ENCODE measurements at places on chromosomes 13 and 19. TPM values are rescaled to one million over a fixed set of nuclear protein-coding genes. Genes with fewer than 3 reads are reported as not detected.

TMEM145 gene
- total RNA-seq: not detected

ZSCAN1 gene
- total RNA-seq: not detected

NANOS2 gene
- total RNA-seq: not detected

SPIB gene
- total RNA-seq: 0.12 TPM

ZNF628 gene
- 7.1 TPM for total RNA-seq

HRC gene
- 1.8 TPM for total RNA-seq

ATCAY gene
- total RNA-seq: not detected

AMH gene
- 1.9 TPM for total RNA-seq

SHC2 gene
- 24.0 TPM for total RNA-seq

ZNF626 gene
- 14.0 TPM for total RNA-seq

CATSPERD gene
- 6.4 TPM for total RNA-seq

- H3K36me3 ChIP-seq: no peaks in the 10 kb centered on the region
- H3K27me3 ChIP-seq: no peaks in the 10 kb centered on the region
- no peak overlapping the region for H3K27ac ChIP-seq
Observed at GRCh38 chr19:45117167-45117594, 24.2 kb downstream of the PPP1R37 start.

DNA sequence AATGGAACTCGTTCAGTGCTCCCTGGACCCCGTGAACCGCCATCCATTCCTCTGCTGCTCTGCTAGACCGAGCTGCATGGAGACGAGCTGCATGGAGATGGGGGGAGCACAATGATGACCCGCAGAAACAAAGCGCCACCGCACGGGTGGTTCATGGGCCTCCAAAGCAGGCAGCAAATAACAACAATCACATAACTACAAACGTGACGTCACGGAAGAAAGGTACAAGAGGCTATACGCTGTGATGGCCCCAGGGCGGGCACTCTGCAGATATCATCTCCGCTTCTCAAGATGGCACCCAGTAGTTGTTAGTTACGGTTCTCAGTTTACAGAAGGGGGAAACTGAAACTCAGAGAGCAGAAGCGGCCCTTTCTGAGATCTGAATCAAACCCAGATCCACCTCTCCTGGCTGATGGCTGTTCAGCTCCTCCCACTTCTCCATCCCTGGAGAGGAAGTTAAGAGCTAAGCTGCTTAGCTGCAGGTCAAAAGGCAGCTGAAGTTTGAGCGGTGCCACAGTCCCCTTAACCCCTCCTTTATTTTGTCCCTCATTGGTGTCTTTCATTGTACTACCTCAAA, 1.7 kb downstream of the ATP13A1 start:
- no peaks in the 10 kb centered on the region for H3K27me3 ChIP-seq
- H3K4me3 ChIP-seq: peak overlapping the region; percentile 99
- H3K4me1 ChIP-seq: peaks cover 24% of the 10 kb centered on the region
- H3K27ac ChIP-seq: peak overlapping the region; percentile 96
- DNase-seq: peak; percentile 48
- H3K36me3 ChIP-seq: peaks cover 36% of the 10 kb centered on the region

DNA sequence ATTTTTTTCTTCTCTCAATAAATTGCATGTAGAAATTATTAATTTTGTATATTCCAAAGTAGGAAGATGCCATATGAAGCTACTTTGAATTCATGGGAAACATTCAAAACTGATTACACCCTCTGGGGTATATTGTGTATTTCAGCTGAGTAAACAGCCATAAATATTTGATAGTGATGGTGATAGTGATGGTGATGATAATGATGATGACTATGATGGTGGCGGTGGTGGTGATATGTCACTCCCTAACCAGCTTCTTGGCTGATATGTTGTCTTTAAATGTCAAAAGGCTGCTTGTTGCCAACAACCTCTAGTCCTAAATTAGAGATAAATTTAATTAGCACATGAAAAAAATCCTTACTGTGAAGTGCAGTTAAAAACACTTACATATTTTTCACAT, 102.0 kb downstream of the LRCH1 start:
- no peak for DNase-seq
- H3K27me3 ChIP-seq: no peaks in the 10 kb centered on the region
- H3K36me3 ChIP-seq: no peaks in the 10 kb centered on the region
- H3K4me3 ChIP-seq: no peak overlapping the region
- H3K27ac ChIP-seq: peak overlapping the region; percentile 58
- peaks cover 29% of the 10 kb centered on the region for H3K4me1 ChIP-seq

DNA sequence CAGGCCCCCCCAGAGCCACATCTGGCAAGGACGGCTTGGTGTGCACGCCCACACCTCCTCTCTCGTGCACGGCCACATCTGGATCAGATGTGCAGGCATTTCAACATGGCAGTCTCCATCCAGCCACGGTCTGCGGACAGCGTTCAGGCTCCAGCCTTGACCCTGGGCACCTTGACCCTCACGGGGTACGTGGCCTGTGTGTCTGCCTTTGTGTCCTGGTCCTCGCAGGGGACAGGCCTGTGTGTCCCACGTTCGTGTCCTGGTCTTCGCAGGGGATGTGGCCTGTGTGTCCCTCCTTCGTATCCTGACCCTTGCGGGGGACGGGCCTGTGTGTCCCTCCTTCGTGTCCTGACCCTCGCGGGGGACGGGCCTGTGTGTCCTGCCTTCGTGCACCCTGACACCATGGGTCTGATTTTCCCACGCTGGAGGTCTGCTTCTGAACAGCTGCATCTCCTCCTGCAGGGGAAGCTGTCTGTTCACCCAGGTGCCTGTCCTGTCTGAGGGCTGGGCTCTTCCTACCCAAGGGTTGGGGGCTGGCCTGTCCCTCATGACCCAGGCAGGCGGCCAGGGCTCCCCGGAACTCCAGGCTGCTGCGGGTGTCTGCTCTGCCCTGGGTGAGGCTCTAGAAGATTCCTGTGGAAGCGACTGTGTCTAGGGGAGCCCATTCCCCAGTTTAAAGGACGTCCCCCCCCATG, 25.3 kb downstream of the RASA3 start:
- no peak overlapping the region for H3K4me3 ChIP-seq
- no peak overlapping the region for H3K27ac ChIP-seq
- peaks cover 38% of the 10 kb centered on the region for H3K4me1 ChIP-seq
- no peaks in the 10 kb centered on the region for H3K27me3 ChIP-seq
- peak; percentile 41 for DNase-seq

DNA sequence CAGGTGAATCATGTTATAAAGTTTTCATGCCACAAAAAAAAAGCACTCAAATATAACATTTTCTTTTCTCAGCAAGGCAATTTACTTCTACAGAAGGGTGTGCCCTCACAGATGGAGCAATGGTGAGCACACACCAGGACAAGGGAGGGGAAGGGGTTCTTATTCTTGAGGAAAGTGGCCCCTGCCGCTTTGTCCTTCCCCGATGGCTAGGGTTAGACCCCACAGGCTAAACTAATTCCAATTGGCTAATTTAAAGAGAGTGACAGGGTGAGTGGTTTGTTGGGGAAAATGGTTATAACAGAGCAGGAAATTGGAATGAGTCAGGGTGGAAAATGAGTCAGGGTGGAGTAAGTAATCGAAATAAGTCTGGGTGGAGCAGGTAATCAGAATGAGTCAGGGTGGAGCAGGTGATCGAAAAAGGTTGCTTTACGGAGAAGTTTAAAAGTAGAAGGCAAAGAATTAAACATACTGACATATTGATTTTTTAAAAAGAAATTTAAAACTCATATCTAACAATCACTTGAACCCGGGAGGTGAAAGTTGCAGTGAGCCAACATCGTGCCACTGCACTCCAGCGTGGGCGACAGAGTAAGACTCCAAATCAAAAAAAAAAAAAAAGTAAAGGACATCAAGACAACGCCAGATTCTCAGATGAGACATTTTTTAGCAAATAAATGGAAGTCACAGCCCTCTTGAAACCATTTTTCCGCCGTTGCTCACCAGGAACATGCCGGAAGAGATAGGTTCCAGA, 813 bp downstream of the ZNF562 start:
- peaks cover 6% of the 10 kb centered on the region for H3K4me1 ChIP-seq
- H3K27me3 ChIP-seq: no peaks in the 10 kb centered on the region
- H3K36me3 ChIP-seq: no peaks in the 10 kb centered on the region

- H3K27ac ChIP-seq: no peak overlapping the region
- DNase-seq: no peak
- H3K36me3 ChIP-seq: no peaks in the 10 kb centered on the region
- peaks cover 17% of the 10 kb centered on the region for H3K4me1 ChIP-seq
- no peak overlapping the region for H3K4me3 ChIP-seq
- peaks cover 28% of the 10 kb centered on the region for H3K27me3 ChIP-seq
Observed at GRCh38 chr19:15471639-15472101, 7.3 kb upstream of the RASAL3 start.

- peaks cover 55% of the 10 kb centered on the region for H3K4me1 ChIP-seq
- no peak for DNase-seq
- no peak overlapping the region for H3K4me3 ChIP-seq
- H3K27me3 ChIP-seq: no peaks in the 10 kb centered on the region
Observed at GRCh38 chr13:40617801-40618356, 48.6 kb downstream of the FOXO1 start.

- H3K4me3 ChIP-seq: no peak overlapping the region
- no peak overlapping the region for H3K27ac ChIP-seq
- H3K36me3 ChIP-seq: no peaks in the 10 kb centered on the region
- DNase-seq: no peak
Observed at GRCh38 chr13:34458756-34459715, 483.0 kb upstream of the NBEA start.

DNA sequence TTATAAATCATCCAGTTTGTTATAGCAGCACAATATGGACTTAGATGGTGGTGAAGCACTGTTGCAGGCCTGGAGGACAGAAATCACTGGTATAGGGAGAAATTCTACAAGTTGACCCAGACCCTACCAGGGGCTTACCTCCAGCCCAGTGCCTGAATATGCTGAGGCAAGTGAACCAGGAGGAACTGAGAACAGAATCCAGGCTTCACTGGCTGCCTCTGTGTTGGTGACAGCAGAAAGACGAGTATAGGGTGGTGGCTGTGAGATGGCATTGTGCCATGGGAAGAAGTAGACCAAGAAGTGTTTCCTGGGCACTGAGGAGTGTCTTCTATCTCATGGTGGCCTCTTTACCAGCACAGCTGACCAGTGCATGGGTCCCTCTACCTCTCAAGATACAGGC, 15.9 kb upstream of the EID2 start:
- H3K36me3 ChIP-seq: no peaks in the 10 kb centered on the region
- no peak overlapping the region for H3K27ac ChIP-seq
- H3K4me3 ChIP-seq: no peak overlapping the region
- H3K4me1 ChIP-seq: peaks cover 22% of the 10 kb centered on the region
- no peaks in the 10 kb centered on the region for H3K27me3 ChIP-seq
- DNase-seq: no peak

DNA sequence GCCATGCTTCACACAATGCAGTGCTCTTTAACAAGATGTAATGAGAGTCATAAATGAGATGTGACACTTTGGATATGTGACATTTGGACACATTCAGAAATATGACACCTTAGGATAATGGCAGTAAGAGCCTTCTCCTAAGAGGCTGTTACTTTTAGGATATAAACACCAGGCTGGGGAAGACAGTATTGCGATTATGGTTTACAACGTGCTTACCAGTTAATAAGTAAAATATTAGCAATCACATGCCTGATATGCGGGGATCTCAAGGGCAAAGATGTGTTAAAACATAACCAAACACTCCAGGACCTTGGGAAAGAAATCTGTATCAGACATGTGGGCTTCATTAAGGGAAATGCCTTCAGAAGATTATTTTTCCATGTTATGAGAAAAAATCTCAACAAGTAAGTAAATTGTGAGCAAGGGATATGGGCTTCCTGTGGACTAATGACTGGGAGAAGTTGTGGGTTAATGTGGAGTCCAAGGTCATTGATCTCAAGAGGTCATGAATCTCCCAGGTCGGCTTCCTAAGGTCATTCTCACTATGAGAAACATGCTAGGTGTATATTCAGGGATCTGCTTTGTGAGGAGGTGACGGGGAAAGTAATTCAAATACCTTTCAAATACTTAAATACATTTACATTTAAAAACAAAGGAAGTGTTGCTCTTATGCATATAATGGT, 105.3 kb downstream of the STARD13 start:
- no peaks in the 10 kb centered on the region for H3K36me3 ChIP-seq
- H3K4me1 ChIP-seq: peaks cover 12% of the 10 kb centered on the region
- no peak for DNase-seq
- H3K27ac ChIP-seq: no peak overlapping the region
- no peak overlapping the region for H3K4me3 ChIP-seq

- no peak overlapping the region for H3K27ac ChIP-seq
- no peaks in the 10 kb centered on the region for H3K4me1 ChIP-seq
- H3K4me3 ChIP-seq: no peak overlapping the region
- no peak for DNase-seq
- H3K36me3 ChIP-seq: no peaks in the 10 kb centered on the region
Observed at GRCh38 chr19:14758816-14759215, 19.5 kb downstream of the ADGRE2 start.

- no peaks in the 10 kb centered on the region for H3K4me1 ChIP-seq
- DNase-seq: no peak
- H3K4me3 ChIP-seq: no peak overlapping the region
- no peak overlapping the region for H3K27ac ChIP-seq
- no peaks in the 10 kb centered on the region for H3K27me3 ChIP-seq
Observed at GRCh38 chr13:96474181-96474557, 384.3 kb downstream of the HS6ST3 start.

- no peak overlapping the region for H3K27ac ChIP-seq
- DNase-seq: peak; percentile 20
Observed at GRCh38 chr19:16036397-16036925, 39.8 kb upstream of the TPM4 start.

- DNase-seq: no peak
- H3K27ac ChIP-seq: peak overlapping the region; percentile 81
- peaks cover 8% of the 10 kb centered on the region for H3K27me3 ChIP-seq
- H3K4me3 ChIP-seq: peak overlapping the region; percentile 67
- peaks cover 17% of the 10 kb centered on the region for H3K4me1 ChIP-seq
- no peaks in the 10 kb centered on the region for H3K36me3 ChIP-seq
Observed at GRCh38 chr19:48739404-48740163, 826 bp downstream of the RASIP1 start.

GRCh38 chr13:28630869-28631268, 28.1 kb upstream of the POMP start:
- H3K27me3 ChIP-seq: no peaks in the 10 kb centered on the region
- no peak overlapping the region for H3K4me3 ChIP-seq
- no peak overlapping the region for H3K27ac ChIP-seq
- H3K36me3 ChIP-seq: no peaks in the 10 kb centered on the region

DNA sequence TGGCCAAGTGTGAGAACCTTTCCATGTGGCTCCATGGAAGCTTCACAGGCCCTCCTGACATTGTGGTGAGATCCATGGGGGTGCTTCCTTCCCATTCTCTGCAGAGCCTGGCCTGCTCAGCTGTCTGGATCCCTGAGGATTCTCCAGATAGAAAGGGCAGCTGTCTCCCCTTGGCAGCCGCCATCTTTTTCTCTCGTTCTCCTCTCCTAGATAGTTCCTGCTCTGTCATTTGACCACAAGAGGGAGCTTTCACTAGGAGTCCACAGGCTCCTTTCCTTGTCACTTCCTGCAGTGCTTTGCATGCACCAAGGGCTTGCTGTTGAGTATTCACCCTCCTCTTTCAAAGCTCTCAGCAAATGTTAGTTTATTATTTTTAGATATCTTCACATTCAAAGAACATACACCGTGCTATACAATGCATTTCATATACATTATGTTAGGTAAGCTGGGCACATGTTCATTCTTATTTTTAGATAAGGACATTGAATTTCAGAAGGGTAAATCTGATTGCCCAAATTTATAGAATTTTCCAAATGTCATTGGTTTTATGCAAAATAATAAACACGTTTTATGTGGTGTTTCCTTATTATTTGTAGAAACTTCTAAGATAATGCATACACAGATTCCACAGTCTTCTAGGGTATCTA, 133.2 kb downstream of the FRY start:
- DNase-seq: no peak
- no peaks in the 10 kb centered on the region for H3K36me3 ChIP-seq
- no peak overlapping the region for H3K4me3 ChIP-seq
- no peaks in the 10 kb centered on the region for H3K27me3 ChIP-seq
- H3K4me1 ChIP-seq: peaks cover 16% of the 10 kb centered on the region

GRCh38 chr19:55075371-55075998, at the start of gene EPS8L1:
Gene EPS8L1 (plus strand): TSS chr19:55075869. CDS start chr19:55076445, 576 bp downstream.
- H3K27ac ChIP-seq: peak within 1 kb of the TSS; percentile 41
- H3K4me3 ChIP-seq: no peak within 1 kb of the TSS
- H3K4me1 ChIP-seq: peaks cover 8% of the 10 kb centered on the region
- peaks cover 31% of the 10 kb centered on the region for H3K27me3 ChIP-seq
